ENCODE measurements at places on chromosomes 1 and 21.

- peak; percentile 48 for DNase-seq
These were observed 43.4 kb downstream of the IGSF5 start for GRCh38 chr21:39788383-39788782.

GRCh38 chr1:115697619-115698018, 55.8 kb downstream of the VANGL1 start:
- no peak for DNase-seq

DNA sequence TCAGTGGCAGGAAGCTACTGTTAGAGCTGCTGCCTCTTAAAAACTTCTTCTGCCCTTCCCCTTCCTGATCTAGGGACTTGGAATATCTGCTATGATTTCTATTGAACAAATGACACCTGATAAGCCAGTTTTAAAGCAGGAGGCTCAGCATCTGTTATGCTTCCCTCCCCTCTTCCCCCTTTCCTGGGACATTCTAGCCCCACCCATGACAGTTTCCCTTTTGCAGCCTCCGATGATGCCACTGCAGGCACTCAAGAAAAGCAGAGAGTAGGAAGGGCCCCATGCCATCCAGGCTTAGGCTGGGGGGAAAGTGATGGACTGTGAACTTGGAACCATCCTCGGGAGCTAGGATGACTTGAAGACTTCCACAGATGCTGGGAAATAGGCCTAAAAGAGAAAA, 15.1 kb upstream of the EPB41 start:
- no peak for DNase-seq

DNA sequence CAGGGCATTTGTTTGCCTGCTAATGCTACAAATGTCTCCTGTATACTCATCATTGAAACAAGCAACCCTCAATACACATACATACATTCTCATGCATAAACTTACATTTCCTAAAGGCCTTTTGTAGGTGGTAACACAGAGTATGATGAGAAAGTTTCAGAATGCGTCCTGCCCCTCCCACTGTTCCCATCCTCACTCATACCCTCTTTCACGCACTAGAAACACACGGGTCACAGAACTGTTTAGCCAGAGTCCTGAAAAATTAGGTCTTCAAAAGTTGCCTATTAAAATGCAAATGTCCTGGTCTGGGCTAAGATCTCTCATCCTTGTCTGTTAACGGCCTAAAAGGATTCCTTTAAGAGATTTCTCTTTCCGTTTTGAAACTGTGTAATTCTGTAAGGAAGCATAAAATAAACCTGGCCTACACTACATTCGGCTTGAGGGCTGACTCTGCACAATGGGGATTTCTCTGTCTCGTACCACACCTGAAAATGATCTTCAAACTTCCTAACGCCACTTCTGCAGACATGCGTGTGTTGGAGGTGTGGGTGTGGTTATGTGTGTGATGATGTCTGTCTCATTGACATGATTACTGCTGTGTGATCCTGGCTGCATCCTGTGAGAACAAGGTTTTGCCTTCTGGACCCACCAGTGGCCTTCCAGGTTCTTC, 5.3 kb upstream of the FCER1A start:
- DNase-seq = no peak

DNA sequence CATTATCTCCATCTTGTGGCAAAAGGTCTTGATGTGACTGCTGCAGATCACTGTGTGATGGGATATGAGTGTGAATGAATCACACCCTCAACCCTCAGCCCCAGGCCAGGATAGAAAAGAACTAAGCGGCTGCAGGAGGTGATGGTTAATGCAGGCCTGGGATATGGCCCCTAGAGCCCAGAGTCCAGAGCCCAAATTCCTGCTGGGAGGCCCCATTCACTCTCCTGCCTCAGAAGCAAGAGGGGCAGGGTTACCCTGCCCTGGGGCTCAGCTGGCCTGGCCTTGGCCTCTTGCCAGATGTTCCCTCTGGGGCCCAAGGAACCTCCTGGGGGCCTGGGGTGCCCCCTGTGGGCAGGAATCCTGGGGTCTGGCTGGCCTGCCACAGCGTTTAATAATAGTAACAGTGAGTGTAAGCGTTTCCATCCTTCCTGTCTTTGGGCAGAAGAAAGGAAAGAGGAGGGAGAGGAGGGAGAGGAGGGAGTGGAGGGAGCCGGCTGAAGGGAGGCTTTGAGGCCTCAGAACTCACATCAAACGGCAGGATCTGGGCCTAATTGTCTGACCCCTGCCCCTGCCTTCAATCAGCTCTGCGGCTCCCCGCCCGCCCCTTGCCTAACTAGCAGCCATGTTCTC, 26.2 kb downstream of the DMAP1 start:
- peak; percentile 52 for DNase-seq

DNA sequence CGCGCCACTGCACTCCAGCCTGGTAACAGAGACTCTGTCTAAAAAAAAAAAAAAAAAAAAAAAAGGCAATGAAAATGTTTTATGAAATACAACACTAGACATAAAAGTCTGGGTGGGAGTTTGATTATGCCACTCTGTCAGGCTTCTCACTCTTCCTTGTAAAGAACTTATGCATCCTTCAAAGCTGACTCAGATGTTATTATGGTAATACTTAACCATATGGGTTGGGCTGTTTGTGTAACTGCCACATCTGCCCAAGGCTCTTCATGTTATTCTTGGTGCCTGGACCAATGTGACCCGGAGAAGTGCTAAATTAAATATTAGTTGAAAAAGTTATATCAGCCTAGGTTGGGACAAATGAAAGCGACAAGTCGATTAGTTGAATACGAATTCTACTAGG, 23.8 kb downstream of the FAM89A start:
- no peak for DNase-seq

DNA sequence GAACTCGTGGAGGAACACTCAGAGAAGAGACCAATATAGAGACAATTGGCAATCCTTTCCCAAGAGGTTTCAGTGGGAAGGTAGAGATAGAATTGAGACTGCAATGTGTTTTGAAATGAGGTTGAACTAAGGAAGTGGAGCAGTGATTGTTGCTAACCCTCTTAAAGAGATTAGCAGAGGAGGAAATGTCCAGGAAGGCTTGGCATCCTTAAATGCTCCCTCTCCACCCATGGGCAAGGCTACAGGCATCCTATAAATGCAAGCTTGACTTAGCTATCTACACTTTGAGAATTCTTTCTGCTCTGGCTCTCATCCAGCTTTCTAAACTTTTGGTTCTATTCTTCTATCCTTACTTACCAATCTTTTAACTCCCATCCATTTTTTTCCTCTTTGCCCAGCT, 30.3 kb upstream of the XPR1 start:
- no peak for DNase-seq

GRCh38 chr1:9505143-9505542, 34.1 kb upstream of the SLC25A33 start:
- no peak for DNase-seq

- DNase-seq = no peak
These were observed 3.8 kb upstream of the PADI3 start for GRCh38 chr1:17244821-17245740.

GRCh38 chr21:40436261-40436660, 410.7 kb downstream of the DSCAM start:
- DNase-seq = no peak

GRCh38 chr1:202505356-202505755, 156.9 kb downstream of the PPP1R12B start:
- DNase-seq = peak; percentile 72

DNA sequence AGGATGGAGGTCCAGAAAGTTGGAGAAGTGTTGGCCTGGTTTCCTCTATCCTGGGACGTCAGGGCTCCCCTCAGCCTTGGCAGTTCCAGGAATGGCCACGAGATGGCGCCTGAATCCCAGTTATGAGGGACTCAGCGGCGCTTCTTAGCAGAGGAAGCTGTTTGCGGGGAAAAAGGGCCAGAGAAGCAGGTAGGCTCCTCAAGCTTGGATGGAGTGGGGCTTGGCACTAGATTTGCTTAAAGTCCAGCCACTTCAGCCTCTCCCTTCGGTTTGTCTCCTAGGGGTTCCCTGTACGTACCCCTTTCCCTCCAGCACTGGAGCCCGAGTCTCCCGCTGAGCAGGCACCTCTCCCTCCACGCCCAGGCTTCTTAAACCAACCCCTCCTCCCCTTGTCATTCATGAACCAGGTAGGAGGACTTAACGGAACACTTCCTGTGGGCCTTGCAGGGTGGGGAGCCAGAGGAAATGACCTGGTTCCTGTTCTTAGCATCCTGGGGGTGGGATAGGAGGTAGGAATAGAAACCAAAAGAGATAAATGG, 32.0 kb upstream of the TENT5B start:
- DNase-seq = peak; percentile 88

DNA sequence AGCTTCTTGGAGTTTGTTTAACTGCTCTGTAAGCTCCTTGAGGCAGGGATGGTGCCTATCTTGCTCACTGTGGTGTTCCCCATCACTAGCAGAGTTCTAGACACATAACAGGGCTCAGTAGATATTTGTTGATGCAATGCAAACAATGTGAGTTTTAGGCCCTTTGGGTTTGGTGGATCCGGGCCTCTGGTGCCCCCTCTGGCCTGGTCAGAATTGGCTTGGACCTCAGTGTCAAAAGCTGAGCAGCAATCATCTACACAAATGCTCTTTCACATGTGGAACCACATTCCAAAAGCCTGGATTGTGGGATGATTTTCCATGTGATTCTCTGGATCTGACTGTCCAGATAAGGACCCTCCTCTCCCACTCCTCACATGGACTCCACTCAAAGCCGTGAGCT, 53.4 kb upstream of the BCAR3 start:
- DNase-seq = peak; percentile 57

GRCh38 chr1:30660241-30660640, 63.1 kb downstream of the MATN1 start:
- DNase-seq = no peak

DNA sequence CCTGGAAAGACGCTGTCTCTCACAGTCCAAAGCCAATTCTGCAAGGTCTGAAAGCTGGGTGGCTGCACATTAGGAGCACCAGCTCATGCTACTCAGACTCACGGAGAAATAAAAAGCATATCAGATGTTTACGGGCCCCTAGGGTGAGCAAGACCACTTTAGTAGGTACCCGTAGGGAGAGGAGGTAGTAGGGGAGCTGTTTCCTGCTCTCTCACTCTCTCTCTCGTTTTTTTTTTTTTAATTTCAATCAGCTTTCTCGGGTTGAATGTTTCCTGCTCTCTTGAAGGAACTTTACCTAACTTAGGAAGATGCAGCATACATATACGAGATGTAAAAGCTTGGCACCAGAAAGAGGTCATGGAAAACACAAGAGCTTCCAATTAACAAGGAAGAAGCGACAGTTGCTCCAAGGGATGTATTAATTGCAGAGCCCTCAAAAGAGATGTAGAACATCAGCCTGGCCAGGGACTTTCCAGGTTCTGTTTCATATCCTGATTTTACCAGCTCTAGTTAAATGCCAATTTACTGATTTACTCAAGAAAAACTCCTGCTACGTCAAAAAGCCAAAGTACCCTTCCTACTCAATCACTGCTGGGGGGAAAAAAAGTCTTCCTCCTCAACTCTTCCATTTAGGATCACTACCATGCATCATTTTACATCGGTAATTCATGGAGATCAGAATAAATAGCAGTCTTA, 3.1 kb downstream of the LORICRIN start:
- DNase-seq = no peak

Measured in GM23248 (cell line).